ENCODE measurements at places on chromosomes 11 and 22.

DNA sequence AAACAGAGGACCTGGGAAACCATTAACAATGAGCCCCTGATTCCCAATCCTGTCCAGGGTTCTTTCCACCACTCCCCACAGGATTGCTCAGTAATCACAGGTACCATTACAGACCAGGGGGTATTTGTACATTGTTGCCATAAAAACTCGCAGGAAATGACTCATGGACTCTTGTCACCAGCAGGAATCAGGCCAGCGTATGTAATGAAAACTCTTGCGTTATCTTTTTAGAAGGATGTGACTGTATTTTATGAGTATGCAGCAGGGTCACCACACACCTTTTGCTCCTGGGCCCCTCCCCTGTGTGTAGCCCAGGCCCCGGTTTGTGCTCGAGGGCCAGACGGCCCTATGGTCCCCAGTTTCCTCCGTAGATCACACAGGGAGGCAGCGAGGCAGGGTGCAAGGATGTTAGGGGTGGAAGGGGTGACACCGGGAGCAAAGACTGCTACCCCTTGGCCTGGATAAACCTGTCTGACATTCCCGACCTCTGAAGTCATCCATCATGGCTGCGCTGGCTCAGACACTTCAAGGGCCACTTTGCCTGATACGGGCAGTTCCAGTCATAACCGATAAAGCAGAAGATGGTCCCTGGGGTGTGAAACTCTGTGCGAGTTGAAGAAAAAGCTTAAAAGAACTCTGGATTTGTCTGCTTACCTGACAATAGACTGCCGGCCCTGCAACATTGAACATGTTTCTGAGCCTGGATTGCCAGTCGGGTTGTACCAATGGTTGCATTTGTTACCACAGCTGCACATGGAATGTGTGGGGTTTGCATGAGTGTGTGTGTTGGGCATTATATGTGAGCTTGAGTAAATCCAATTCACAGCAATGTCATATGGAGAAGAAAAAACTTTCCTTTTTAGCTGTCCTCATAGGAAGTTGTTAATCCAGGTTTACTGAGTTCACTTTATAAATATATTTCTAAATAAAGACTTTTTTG, 56.9 kb downstream of the MICAL2 start:
- DNase-seq, result no peak

DNA sequence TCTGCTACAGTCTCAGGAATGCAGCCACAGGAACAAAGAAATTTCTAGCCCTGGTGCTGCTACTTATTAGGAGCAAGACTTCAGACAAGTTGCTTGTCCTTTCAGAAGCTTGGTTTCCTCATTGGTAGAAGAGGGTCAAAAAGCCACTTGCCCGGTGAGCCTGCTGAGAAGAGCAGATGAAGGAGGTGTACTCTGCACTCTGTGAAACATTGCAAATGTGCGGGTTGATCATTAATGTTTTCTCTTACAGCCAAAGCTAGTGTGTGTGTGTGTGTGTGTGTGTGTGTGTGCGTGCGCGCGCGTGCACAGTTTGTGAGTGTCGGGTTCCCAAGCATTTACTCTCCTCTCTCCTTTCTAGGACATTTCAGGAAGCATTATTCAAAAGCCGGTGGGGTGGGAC, 86.3 kb upstream of the NNMT start:
- DNase-seq, result no peak

GRCh38 chr11:32885556-32885955, 7.1 kb upstream of the QSER1 start:
- no peak for DNase-seq

- DNase-seq, result no peak
Observed at GRCh38 chr11:91786097-91786496, 438.5 kb upstream of the FAT3 start.
